ENCODE measurements at places on chromosomes 1 and 21.

- no peak for DNase-seq
Observed at GRCh38 chr1:145690587-145691558, 16.3 kb downstream of the PDZK1 start.

- DNase-seq: no peak
Observed at GRCh38 chr1:38115226-38115625, 68.6 kb upstream of the POU3F1 start.

GRCh38 chr21:34261841-34262468 is 101.9 kb upstream of the KCNE2 start:
- DNase-seq: no peak

GRCh38 chr1:31412205-31412604 is 808 bp upstream of the SERINC2 start:
- no peak for DNase-seq

GRCh38 chr21:41703857-41704501 is 62.9 kb downstream of the RIPK4 start:
- DNase-seq: no peak

- DNase-seq: no peak
Observed at GRCh38 chr1:92123868-92124267, 43.7 kb downstream of the BTBD8 start.

GRCh38 chr1:151562661-151563060 is 22.6 kb downstream of the TUFT1 start:
- no peak for DNase-seq

DNA sequence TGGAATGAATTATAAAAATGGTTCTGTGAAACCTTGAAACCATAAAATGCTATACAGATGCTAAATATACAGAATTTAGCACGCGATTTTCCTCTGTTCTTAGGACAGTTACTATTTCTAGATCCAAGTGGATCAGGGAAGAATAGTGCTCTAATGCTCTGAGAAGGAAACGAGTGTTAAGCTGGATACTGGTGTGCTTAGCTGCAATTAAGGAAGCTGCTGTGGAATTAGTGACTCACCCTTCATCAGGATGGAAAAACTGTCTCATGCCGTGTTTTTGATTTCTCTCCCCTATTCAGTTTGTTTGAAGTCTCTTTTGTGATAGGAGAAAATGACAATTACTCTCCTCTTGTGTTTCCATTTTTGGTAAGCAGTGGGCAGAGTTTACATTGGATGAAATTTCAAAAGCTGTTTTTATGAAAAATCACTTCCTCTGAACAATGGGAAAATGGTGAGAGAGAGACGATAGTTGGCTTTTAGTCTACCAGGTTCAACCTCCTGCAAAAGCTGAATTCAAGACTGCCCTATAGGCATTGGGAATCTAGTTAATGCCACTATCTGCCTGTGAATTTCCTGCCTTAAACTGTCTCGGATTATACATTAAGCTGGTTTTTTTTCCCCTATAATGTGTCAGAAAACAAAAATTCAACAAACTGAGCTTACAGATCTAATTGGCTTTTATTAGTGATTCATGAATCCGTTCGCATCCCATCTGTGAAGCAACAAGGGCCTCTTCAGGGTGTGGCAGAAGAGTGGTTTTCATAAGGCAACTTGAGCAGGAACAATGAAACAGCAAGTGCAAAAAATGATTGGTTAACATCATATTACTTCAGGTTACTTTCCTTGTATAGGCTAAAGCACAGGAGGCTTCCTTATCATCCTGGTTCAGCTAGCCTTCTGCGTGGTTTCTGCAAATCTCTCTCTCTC is 179.8 kb downstream of the ST6GALNAC3 start:
- DNase-seq: no peak

DNA sequence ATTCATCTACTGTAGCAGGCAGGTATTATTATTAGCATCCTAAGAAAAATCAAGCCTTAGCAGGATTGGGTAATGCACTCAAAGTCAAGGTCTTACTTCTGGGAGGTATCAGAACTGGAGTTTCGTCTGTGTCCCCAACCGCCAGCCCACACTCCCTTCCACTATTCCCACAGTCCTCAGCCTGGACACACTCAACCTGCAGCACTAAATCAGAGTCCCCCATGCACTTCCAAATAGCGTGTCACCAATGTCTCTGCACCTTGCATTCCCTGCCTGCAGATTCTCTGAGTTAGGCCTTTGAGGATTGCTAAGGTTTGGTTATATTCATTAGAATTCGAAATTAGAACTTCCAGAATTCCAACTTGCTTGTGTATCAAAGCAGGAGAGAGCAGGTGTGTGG is 3.9 kb downstream of the LYPD8 start:
- DNase-seq: no peak
